ENCODE measurements at places on chromosomes 7 and 10. TPM values are rescaled to one million over a fixed set of nuclear protein-coding genes. Genes with fewer than 3 reads are reported as not detected.

Gene POM121L12
- not detected for total RNA-seq

Gene TPK1
- 9.4 TPM for total RNA-seq

Gene OR9A4
- not detected for total RNA-seq

Gene ARL3
- 5.3 TPM for total RNA-seq

Gene ASZ1
- not detected for total RNA-seq

Gene FAM180A
- total RNA-seq, result 28.9 TPM

Gene FAM131B
- total RNA-seq, result 1.2 TPM

Gene NME8
- not detected for total RNA-seq

Gene CUBN
- 0.88 TPM for total RNA-seq

Gene CALML3
- not detected for total RNA-seq

GRCh38 chr10:123327896-123328295 is 173.7 kb downstream of the BUB3 start:
- no peak for DNase-seq

GRCh38 chr7:70040970-70041766 is 442.9 kb downstream of the AUTS2 start:
- DNase-seq, result no peak

- DNase-seq, result peak; percentile 59
Observed at GRCh38 chr10:44478876-44479705, 94.2 kb upstream of the CXCL12 start.

DNA sequence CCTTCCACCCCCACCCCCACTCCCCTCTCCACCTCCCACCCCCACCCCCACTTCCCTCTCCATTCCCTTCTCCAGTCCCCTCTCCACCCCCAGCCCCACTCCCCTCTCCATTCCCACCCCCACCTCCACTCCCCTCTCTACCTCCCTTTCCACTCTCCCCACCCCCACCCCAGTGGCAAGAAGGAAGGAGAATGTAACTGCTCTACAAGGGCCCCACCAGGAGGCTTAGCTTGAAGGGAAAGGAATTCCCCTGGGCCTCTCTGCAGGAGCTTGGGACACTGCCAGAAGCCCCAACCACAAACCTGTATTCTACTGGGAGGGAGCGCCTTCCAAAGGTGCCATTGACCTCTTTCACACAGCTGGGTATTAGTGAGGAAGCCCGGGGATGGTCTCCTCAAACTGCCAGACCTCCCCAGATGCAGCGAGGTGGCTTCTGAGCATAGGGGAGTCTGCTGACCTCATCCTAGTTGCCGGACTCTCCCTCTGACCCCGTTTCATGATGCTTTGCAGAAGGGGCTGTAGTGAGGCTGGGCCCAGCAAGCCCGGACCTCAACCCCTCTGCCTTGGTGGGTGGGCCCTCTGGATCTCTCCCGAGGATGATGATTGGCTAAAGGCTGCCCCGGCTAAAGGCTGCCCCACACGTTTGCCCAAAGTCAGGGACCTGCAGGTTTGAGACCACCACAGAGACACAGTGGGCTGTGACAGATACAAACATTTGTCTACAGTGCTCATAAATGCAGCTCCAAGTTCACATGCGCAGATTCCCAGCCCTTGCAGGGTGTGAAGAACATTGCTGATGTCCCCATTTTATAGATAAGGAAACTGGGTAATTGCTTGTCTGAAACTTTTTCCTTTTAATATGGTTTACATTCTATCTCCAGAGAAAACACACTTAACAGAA is 2.9 kb downstream of the DEPP1 start:
- DNase-seq, result peak; percentile 83

DNA sequence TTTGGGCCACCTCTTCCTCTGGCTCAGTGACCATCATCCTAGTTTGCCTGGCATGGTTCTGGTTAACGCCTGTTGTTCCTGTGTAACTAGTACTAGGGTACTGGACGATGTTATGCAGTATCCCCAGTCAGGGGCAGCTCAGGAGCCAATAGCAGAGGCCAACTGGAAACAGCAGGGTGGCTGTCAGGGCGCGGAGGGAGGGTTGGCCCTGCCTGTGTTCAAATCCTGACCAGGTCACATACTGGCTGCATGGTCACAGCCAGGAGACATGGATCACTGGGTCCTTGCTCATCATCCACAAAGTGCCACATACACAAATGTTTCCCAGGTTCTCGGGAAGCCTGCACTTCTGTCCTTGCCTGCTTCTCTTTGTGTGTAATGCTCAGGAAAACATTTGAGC is 12.3 kb upstream of the RBP3 start:
- DNase-seq, result peak; percentile 41

DNA sequence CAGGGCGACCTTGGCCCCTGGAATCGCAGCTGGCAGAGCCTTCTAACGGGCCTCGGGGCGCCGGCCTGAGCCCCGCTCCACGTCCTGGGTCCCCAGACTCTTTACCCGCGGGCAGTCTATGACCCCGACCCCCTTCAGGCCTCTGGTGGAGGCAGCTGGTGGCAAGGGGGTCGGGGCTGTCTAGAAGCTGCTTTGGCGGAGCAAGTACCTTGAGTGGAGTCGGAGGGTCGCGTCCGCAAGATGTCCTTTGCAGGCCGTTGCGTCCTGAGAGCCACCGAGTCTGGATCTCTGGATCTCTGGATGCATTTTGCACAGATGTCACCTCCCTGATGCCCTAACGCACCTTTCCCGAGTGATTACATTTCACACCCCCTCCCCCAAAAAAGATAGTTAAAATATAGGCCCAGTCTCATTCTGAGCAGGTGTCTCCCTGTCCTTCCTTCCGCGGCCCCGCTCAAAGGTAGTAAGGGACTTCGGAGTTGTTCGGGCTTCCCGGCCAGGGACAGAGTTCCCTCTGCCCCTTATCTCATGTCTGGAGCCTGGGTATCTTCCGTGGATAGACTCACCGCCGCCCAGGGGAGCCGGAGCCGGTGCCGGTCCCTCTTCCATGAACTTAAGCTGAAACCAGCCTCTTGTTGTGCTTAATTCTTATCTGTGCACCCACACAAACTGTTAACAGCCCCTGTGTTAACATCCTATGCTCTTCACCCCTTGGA is 457 bp downstream of the ACADSB start:
- peak; percentile 79 for DNase-seq

DNA sequence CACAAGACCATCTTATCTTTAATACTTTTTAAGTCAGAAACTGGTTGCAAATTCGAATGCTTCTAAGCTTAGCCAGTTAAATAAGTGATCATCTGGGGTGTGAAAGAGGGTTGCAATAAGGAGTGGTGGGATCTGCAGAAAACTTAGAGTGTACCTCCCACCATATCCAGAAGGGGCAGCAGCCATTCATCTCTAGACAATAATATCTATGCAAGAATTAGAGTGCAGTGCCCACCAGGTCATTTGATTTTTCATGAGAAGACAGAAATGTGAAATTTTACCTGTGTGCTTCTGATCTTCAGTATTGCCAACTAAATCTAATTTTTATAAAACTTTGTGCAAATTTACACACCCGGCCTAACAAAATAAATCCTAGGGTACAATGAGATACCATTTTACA is 127.2 kb upstream of the SP4 start:
- DNase-seq, result peak; percentile 1

- no peak for DNase-seq
Observed at GRCh38 chr10:14060320-14061070, 270.2 kb downstream of the FRMD4A start.

DNA sequence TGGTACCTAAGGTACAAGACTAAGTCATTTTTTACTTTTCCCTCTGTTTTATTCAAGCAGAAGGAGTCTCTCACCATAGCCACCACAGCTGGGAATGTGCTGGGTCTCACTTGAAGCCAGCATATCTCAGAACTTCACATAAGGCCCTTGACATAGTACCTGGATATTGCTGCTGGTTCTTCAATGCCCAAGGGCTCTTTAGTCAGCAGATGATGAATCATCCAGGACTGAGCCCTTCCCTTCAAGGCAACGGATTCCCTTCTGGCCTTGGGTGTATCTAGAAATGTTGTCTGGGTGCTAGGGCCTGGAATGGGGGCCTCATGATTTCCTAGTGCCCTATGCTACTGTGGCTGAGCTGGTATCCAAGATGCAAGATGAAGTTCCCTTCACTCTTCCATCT is 93.9 kb downstream of the ADCYAP1R1 start:
- no peak for DNase-seq

- peak; percentile 89 for DNase-seq
Observed at GRCh38 chr7:818031-818699, 14.1 kb upstream of the SUN1 start.

DNA sequence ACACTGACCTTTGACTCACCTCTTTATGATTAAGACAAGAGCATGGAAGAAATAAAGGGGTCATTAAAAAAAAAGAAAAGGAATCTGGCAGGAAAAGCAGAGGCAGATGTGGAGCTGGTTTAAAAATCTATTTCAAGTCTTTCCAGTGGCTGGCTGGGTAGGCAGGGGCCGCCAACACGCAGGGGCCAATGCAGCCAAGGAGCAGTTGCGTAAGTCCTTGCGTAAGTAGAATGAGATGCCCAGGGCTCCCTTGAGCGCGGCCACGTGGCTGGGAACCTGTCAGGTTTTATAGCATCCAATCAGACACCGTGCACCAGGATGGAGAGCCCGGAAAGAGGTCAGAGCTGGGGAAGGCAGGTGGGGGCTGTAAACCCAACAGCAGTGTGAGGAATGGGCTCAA is 123.8 kb upstream of the INSYN2A start:
- DNase-seq, result no peak

- DNase-seq, result no peak
Observed at GRCh38 chr7:151984612-151985011, 28.4 kb downstream of the GALNTL5 start.

- DNase-seq, result peak; percentile 47
Observed at GRCh38 chr10:7945469-7946187, 108.9 kb upstream of the GATA3 start.
